ENCODE measurements at places on chromosomes 5 and 9.
A peak's percentile ranks its signal among the peaks of the same experiment; 100 is the strongest.

GRCh38 chr5:1384521-1384920 is 39.6 kb upstream of the CLPTM1L start:
- no peak for DNase-seq

DNA sequence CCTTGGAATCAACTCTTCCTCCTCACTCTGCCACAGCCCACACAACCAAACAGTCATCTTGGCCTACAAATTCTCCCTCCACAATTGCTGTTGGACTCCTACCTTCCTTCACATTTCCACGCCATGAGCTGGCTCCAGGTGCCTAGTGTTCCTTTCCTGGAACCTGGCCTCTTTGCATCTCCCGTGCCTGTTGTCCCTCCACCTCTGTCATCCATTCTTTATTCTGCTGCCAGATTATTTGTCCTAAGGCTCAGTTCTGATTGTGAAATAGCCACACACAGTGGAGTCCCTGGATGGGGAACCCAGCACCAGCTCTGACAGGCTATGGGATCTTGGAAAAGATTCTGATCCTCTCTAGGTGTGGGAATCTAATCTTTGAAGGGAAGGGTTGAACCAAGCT is 109.1 kb upstream of the ANKH start:
- DNase-seq, result no peak

DNA sequence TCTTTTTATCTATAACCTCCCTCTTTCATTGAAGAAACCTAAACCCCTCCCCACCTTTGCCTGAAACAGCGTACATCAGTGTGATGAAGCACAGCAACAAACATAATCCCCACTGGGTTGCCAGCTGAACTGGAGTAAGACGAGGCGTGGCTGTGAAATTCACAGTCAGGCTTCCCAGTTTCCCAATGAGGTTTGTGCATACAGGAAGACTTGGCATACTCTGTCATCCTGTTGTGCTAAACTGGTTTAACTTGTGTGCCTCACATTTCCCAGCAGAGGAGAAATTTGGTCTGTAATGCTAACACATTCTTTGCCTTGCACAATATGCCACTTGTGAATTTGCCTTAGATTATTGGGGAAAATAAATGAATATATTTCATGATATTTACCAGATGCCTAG is 121.5 kb downstream of the SV2C start:
- DNase-seq, result no peak

- DNase-seq, result no peak
These were observed 66.4 kb downstream of the MACROH2A1 start for GRCh38 chr5:135332519-135333150.

- peak; percentile 1 for DNase-seq
These were observed 121.2 kb downstream of the CEMIP2 start for GRCh38 chr9:71647094-71647591.

GRCh38 chr5:149177911-149178565 is 36.7 kb downstream of the ABLIM3 start:
- DNase-seq, result no peak

GRCh38 chr5:213803-214395 is 4.1 kb downstream of the CCDC127 start:
- no peak for DNase-seq

DNA sequence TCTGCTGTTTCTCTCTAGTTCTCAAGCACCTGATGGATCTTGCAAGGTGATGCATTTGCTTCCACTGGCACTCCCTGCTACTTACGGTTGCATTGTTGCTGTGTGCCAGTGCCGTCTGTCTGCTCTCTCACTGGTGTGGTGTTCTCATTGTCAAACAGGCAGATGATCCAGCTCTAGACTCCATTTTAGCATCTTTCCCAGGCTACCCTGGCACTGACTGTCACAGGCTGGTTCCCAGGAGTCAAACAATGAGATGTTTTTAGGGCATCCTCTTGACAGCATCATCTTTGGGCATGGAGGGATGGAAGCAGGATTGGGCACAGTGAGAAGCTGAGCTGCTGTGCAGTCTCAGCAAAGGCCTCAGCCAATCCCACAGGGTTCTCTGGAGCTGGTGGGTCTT is 12.9 kb downstream of the MTRR start:
- no peak for DNase-seq

- no peak for DNase-seq
These were observed 441.6 kb upstream of the BRINP1 start for GRCh38 chr9:119810645-119811429.

DNA sequence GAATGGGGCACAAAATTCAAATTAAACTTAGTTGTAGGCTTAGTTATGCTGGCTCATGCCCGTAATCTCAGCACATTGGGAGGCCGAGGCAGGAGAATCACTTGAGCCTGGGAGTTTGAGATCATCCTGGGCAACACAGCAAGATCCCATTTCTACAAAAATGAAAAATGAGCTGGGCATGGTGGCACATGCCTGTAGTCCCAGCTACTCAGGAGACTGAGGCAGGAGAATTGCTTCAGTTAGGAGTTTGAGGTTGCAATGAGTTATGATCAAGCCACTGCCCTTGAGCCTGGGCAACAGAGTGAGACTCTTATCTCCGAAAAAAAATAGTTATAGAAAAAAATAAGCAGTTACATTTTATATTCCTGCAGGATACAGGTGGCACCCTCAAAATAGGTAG is 20.7 kb upstream of the GFPT2 start:
- no peak for DNase-seq

DNA sequence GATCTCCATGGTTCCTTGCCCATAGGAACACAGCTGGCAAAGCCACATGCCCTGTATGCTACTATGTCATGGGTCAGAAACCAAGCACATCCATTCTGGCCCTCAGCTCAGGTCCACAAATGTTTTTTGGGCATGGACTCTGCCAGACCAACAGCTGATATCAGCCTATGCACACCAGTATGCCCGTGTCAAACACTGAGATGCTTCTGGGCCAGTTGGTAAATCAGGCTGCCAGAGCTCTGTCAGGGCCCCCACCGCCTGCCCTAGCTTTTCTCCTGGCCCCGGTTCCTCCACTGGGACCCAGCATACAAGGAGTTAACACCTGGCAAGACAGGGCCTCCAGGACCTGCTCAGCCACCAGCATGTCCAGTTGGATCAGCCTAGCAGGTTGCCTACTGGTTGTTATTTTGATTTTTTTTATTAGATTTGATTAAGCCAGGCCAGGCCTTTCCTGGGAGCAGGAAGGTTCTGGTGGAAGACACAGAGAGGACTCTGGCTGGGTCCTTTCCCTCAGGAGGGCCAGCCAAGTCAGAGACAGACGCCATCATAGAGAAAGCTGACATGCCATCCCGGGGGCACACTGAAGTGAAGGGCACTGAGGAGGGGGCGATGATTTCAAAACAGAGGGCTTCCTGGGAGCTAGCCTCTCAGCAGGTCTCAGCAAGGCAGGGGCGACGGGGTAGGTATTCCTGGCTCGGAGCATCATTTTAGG is 65.8 kb downstream of the TSTD2 start:
- no peak for DNase-seq

DNA sequence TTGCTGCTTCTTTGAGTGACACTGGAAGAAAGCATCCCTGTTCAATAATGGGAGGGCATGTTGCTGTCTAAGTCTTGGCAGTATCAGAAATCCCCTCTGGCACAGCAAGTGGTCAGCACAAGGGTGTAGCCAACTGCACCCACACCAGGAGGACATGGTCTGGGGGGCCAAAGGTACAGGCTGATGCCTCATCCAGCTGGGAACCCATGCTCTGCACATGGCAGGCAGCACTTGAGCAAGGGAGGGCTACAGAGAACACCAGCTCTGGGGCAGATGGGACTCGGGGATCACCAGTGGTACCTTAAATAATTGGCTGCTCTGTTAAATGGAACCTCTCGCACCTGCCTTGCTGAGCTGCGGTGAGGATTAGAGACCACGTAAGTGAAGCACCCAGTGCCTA is 265.2 kb downstream of the SYK start:
- DNase-seq, result no peak

GRCh38 chr5:82275216-82275664 is 2.9 kb downstream of the RPS23 start:
- DNase-seq, result no peak

- DNase-seq, result no peak
These were observed 7.3 kb downstream of the CORO2A start for GRCh38 chr9:98185021-98185567.

DNA sequence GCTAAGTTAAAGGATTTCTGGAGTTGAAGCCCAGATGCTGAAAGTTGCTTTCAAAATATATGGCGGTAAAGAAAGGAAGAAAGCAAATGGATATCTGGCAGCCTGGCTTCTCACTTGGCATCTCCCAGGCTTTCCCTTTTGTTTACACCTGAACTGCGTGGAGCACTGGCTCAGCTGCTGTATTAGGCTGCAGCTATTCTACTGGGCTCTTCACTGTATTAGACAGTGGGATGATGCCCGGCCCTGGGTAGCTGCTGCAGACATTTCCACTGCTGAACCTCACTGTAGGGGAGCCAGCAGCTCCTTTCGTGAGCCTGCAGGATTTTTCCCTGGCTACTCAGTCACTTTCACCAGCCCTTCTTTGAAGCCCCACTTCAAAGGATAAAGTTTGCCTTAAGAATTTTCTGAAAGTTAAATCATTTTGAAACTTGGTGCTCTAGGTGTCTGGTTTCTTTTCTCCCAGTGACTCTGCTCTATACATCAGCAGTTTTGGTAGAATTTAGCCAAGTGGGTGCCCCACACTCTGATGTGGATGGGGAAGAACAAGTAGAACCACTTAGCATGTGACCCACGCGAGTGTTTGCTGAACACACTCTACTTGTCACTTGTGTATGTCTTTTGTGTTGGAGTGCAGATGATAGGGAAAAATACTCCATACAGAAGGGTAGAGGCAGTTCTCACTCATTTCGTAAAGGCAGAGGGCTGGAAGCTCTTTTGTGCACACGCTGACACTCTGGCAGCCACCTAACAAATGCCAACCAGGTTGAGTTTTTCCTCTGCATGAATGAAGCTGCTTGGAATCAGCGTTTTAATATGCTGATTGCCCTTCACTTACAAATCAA is 49.9 kb downstream of the C9orf152 start:
- DNase-seq, result no peak

GRCh38 chr5:169299191-169299662 is 1.7 kb downstream of the SLIT3 start:
- DNase-seq, result no peak

GRCh38 chr5:170114271-170114670 is 8.6 kb downstream of the FOXI1 start:
- DNase-seq, result no peak

- no peak for DNase-seq
These were observed 138.5 kb upstream of the FSTL4 start for GRCh38 chr5:133750856-133751255.

- DNase-seq, result no peak
These were observed 49.5 kb upstream of the CD180 start for GRCh38 chr5:67246108-67246507.

DNA sequence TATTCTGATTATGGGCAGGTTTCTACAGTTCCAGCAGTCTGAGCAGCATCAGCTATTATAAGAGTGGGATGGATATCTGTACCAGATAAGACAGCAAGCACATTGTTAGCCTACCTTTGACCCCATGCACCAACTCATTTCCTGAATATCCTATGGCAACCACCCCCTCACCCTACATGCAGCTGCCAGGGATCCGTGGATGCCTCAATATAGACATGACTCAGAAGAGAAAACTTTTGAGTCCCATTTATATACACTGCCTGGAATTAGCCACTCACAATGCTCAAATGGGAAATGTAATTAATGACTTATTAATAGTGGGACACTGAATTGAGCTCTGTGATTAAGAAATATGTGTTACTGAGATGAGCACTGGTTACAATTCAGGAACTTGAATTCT is 124.4 kb downstream of the SSBP2 start:
- DNase-seq, result no peak

- DNase-seq, result no peak
These were observed 31.8 kb upstream of the ZNF366 start for GRCh38 chr5:72539038-72539437.

GRCh38 chr5:168251259-168251658 is 40.2 kb upstream of the WWC1 start:
- DNase-seq, result no peak

- DNase-seq, result no peak
These were observed at the start of gene NR2F1 for GRCh38 chr5:93582677-93583438. NR2F1 (plus strand) TSS chr5:93583222; CDS start chr5:93585024, 1,802 bp downstream.

GRCh38 chr5:156096259-156096658 is 230.7 kb upstream of the SGCD start:
- no peak for DNase-seq

GRCh38 chr5:74490814-74491213 is 149.7 kb downstream of the ENC1 start:
- no peak for DNase-seq
